PC-3 (cell line): ENCODE measurements at places on chromosomes 4 and X. TPM values are rescaled to one million over a fixed set of nuclear protein-coding genes. Genes with fewer than 3 reads are reported as not detected.
A peak's percentile ranks its signal among the peaks of the same experiment; 100 is the strongest.

GRCh38 chr4:107896158-107896645, 35.1 kb upstream of the CYP2U1 start:
- DNase-seq = peak; percentile 92
- peaks cover 33% of the 10 kb centered on the region for H3K4me1 ChIP-seq
- H3K27ac ChIP-seq = peak overlapping the region; percentile 82

Gene ARMCX1
- not detected in 2 replicates for total RNA-seq

Gene CT47B1
- total RNA-seq = not detected in 2 replicates

DNA sequence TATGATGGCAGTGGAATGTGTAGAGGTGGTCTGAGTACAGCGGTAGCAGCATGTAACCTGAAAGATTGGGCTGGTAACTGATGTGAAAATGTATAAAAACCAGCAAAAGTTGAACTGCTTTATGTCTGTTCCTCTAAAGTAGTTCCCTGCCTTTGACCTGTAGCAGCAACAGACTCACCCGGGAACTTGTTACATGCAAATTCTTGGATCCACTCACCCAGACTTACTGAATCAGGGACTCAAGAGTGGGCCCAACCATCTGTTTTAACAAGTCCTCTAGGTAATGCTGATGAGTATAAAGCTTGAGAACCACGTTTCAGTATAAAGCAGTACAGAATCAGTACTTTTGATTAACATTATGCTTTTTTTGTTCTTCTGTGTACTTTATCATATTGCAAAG, 84.7 kb downstream of the RAP1GDS1 start:
- no peaks in the 10 kb centered on the region for H3K27me3 ChIP-seq
- no peak for DNase-seq
- no peaks in the 10 kb centered on the region for H3K4me1 ChIP-seq

GRCh38 chrX:48826135-48826875, at the start of gene ERAS:
Gene ERAS, plus strand, starts transcription at chrX:48826513. Its CDS starts 2,611 bp downstream, at chrX:48829124.
- no peaks in the 10 kb centered on the region for H3K4me1 ChIP-seq
- no peak within 1 kb of the TSS for H3K27ac ChIP-seq
- no peak within 1 kb of the TSS for H3K4me3 ChIP-seq
- H3K36me3 ChIP-seq = no peaks in the 10 kb centered on the region

- H3K36me3 ChIP-seq = no peaks in the 10 kb centered on the region
- no peak overlapping the region for H3K4me3 ChIP-seq
- DNase-seq = no peak
- H3K27me3 ChIP-seq = no peaks in the 10 kb centered on the region
- no peaks in the 10 kb centered on the region for H3K4me1 ChIP-seq
Measured at GRCh38 chrX:155279873-155280272, 15.6 kb upstream of the RAB39B start.

- H3K4me3 ChIP-seq = no peak overlapping the region
- no peaks in the 10 kb centered on the region for H3K36me3 ChIP-seq
- no peaks in the 10 kb centered on the region for H3K27me3 ChIP-seq
- no peaks in the 10 kb centered on the region for H3K4me1 ChIP-seq
- DNase-seq = peak; percentile 66
- H3K27ac ChIP-seq = no peak overlapping the region
Measured at GRCh38 chrX:132292793-132293192, 73.5 kb upstream of the RAP2C start.

- H3K4me3 ChIP-seq = no peak overlapping the region
- H3K36me3 ChIP-seq = no peaks in the 10 kb centered on the region
- no peaks in the 10 kb centered on the region for H3K4me1 ChIP-seq
- no peak overlapping the region for H3K27ac ChIP-seq
- DNase-seq = peak; percentile 69
Measured at GRCh38 chrX:100413229-100413628, 3.2 kb upstream of the PCDH19 start.

Gene SMIM31
- total RNA-seq = not detected in 2 replicates

GRCh38 chr4:13538427-13538973, 5.8 kb downstream of the NKX3-2 start:
- peaks cover 68% of the 10 kb centered on the region for H3K27me3 ChIP-seq
- no peak for DNase-seq
- H3K27ac ChIP-seq = no peak overlapping the region
- H3K36me3 ChIP-seq = no peaks in the 10 kb centered on the region
- no peaks in the 10 kb centered on the region for H3K4me1 ChIP-seq
- no peak overlapping the region for H3K4me3 ChIP-seq

DNA sequence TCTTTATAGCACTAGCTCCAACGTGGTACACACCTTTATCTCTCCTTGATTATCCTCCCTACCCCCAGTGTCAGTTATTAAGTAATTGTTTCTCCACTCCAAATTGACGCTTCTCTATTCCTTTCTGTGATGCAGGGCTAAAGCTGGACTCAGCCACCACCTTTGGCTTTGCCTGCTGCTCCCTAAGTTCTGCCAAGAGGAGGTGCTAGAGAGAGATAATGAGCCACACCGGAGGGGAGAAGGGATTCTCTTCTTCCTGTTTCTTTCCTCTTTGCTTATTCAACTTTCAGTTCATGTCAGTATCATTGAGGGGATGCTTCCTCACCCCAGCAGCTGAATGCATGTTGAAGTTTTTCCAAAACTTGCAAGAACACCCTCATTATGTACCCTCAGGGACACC, 176.5 kb downstream of the GBA3 start:
- H3K36me3 ChIP-seq = no peaks in the 10 kb centered on the region
- peaks cover 55% of the 10 kb centered on the region for H3K27me3 ChIP-seq
- no peak overlapping the region for H3K27ac ChIP-seq
- no peaks in the 10 kb centered on the region for H3K4me1 ChIP-seq
- DNase-seq = no peak

DNA sequence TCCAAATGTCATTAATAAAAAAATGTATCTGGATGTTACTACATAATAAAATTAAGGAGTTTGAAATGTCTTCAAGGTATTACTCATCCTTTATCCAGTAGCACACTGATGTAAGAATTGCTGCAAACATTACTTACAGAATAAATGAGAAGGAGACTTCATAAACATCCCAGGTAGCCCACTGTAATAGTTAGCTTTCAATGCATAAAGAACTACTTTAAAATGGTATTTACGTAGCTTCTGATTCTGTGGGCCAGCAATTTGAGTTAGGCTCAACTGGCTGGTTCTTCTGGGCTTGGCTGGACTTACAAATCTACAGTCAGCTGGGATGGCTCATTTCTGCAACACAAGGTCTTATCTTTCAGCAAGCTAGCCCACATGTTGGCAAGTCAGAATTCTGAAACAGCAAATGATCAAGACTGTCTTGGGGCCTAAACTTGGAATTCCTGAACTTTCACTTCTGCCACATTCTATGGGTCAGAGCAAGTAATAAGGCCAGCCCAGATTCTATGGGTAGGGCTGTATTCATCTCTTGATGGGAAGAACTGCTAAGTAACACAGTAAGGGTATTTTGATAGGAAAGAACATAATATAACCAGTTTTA, 522.5 kb downstream of the IQCM start:
- H3K27ac ChIP-seq = no peak overlapping the region
- no peaks in the 10 kb centered on the region for H3K4me1 ChIP-seq
- DNase-seq = no peak
- no peak overlapping the region for H3K4me3 ChIP-seq
- no peaks in the 10 kb centered on the region for H3K27me3 ChIP-seq

DNA sequence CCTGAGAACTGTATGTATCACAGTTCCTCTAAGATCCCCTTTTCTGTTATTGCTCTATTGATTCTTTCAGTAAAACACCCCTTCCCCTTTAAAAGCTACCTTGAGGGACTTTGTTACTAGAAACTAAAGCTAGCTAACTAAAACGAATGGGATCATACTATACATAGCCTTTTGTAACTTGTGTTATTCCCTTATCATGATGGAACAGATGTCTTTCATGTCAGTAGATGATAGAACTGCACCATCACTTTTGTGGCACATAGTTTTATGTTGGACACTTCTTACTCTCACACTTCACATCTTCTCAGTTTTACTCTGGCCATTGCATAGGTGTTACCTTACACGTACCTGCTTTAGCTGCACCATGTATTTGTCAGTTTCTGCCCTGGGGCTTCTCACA, 46.6 kb upstream of the PGRMC2 start:
- H3K27ac ChIP-seq = no peak overlapping the region
- H3K4me3 ChIP-seq = no peak overlapping the region
- DNase-seq = no peak
- no peaks in the 10 kb centered on the region for H3K27me3 ChIP-seq

Gene TMEM150C
- total RNA-seq = 0.46 and 0.58 TPM in 2 replicates

Gene ETDA
- total RNA-seq = not detected in 2 replicates

DNA sequence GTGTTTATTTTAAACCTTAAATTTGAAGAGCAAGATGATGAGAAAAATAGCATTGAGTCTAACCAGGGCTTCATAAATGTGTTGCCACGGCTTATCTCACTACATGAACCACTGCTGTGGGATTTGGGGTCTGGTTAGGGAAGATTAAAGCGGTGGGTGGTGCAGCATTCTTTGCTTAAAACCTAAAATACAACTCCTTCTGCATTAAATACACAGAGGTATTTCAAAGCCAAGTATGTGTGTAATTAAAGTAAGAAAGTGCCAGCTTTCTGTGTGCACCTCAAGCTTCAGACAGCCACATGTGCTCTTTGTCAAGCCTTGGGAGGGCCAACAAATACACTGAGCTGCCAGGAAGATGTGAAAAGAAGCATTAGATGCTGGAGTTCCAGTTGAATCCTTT, 128.0 kb downstream of the CPE start:
- H3K27me3 ChIP-seq = no peaks in the 10 kb centered on the region
- peaks cover 35% of the 10 kb centered on the region for H3K4me1 ChIP-seq
- H3K4me3 ChIP-seq = no peak overlapping the region
- H3K27ac ChIP-seq = peak overlapping the region; percentile 54

- no peaks in the 10 kb centered on the region for H3K36me3 ChIP-seq
- peaks cover 9% of the 10 kb centered on the region for H3K4me1 ChIP-seq
- peaks cover 8% of the 10 kb centered on the region for H3K27me3 ChIP-seq
- H3K27ac ChIP-seq = no peak overlapping the region
- DNase-seq = peak; percentile 35
- no peak overlapping the region for H3K4me3 ChIP-seq
Measured at GRCh38 chr4:56215141-56215783, 172.0 kb downstream of the AASDH start.

Gene POLR2B
- total RNA-seq = 190 and 193 TPM in 2 replicates

Gene HEPH
- not detected in 2 replicates for total RNA-seq

Gene SLITRK4
- 2.3 and 3.7 TPM in 2 replicates for total RNA-seq

DNA sequence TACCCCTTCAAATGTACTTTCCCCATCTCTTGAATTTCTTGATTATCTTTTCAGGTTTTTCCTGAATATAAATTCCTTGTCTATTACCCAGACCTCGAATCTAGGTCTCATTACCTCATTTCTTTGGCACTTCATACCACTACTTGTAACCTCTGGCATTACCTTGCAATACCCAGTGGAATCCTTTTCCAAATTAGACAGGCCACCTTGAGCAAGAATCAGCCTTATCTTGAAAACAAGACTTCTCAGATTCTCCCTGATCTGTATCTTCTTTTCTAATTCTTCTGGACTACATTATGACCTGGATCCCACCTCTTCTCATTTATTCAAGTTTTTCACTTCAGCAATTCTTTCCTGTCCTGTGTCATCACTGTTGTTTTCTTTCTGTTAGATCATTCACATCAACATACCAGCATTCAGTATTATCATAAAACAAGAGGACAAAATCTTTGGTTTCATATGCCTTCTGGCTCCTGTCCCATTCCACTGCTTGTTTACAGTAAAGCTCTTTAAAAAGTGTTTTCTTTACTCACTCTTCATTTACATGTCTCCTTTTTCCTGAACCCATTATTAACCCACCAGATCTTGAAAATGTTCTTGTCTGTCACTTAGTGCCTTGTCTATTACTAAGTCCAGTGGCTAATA, 275.6 kb upstream of the HS3ST1 start:
- no peak overlapping the region for H3K4me3 ChIP-seq
- no peak for DNase-seq
- no peak overlapping the region for H3K27ac ChIP-seq
- no peaks in the 10 kb centered on the region for H3K27me3 ChIP-seq
- H3K36me3 ChIP-seq = no peaks in the 10 kb centered on the region

- no peaks in the 10 kb centered on the region for H3K27me3 ChIP-seq
- no peaks in the 10 kb centered on the region for H3K4me1 ChIP-seq
- H3K36me3 ChIP-seq = no peaks in the 10 kb centered on the region
- H3K4me3 ChIP-seq = no peak overlapping the region
- H3K27ac ChIP-seq = no peak overlapping the region
- no peak for DNase-seq
Measured at GRCh38 chr4:115688961-115689360, 575.5 kb upstream of the NDST4 start.

Gene RTL3
- not detected in 2 replicates for total RNA-seq

- DNase-seq = no peak
- no peak overlapping the region for H3K27ac ChIP-seq
- no peaks in the 10 kb centered on the region for H3K36me3 ChIP-seq
- H3K4me3 ChIP-seq = no peak overlapping the region
Measured at GRCh38 chr4:54096295-54096962, 3.5 kb upstream of the GSX2 start.

DNA sequence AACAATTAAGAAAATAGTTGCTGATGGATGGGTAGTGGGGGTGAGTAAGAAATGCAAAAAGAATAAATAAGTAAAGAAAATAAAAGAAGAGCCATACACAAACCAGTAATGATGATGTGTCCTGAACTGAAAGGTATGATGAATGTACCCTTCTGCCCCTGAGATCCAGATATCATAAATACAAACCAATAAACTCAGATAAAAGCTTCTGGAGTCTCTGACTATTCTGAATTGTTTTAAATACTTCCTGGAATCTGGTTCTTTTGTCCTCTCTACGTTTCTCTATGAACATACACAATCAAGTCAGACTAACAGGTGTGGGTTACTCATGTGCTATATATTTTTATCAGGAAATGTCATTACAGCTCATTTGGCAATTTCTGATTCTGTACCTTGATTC, 153.4 kb downstream of the PPP1R2C start:
- H3K27ac ChIP-seq = no peak overlapping the region
- no peak for DNase-seq
- no peaks in the 10 kb centered on the region for H3K4me1 ChIP-seq
- no peaks in the 10 kb centered on the region for H3K36me3 ChIP-seq
- H3K27me3 ChIP-seq = no peaks in the 10 kb centered on the region
- H3K4me3 ChIP-seq = no peak overlapping the region

GRCh38 chr4:152399246-152399645, 136.6 kb downstream of the FBXW7 start:
- H3K27me3 ChIP-seq = no peaks in the 10 kb centered on the region
- DNase-seq = no peak

Gene CSAG2
- not detected in 2 replicates for total RNA-seq

Gene PAGE4
- not detected in 2 replicates for total RNA-seq

Gene LRCH2
- total RNA-seq = 0.11 TPM in 1 of 2 replicates, not detected in the other

GRCh38 chr4:10336471-10336870, 120.8 kb downstream of the ZNF518B start:
- no peaks in the 10 kb centered on the region for H3K27me3 ChIP-seq
- H3K27ac ChIP-seq = no peak overlapping the region
- DNase-seq = no peak
- H3K36me3 ChIP-seq = no peaks in the 10 kb centered on the region
- no peaks in the 10 kb centered on the region for H3K4me1 ChIP-seq
